Activated T-helper 2 cell treated with anti-CD3 and anti-CD28 coated beads, Interferon-gamma antibody, Interleukin-2, Interleukin-4, amounts not matched to agents 10 μg/mL and 5 μg/mL and 100 μg/mL, durations not matched to agents 14 hours and 24 hours and 36 hours (primary cell): ENCODE measurements at places on chromosomes 5 and 9.

DNA sequence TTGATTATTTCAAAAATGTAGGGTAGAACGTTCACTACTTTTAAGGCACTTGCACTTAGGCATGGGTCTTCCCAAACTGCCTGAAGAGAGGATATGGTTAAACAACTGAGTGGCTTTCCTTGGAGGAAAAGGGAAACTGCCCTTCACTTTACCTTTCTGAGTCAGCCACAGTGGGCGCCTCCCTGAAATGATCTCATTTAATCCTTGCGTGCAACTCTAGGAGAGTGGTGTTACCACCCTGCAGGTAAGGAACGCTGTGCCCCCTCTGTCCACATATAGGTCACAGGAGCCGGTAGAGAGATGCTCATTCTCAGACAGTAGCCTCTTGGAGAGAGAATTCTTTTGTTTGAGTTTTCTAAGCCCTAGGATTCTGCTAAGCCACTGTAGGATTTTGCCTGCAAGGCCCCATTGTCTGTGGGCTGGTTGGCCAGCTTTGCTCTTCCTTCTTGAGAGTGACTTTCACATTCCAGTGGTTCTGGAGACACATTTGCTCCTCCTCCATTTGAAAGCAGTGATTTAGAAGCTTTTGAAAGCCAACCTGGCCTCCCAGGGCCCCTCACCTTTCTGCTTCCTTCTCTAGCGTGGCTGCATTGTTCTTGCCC, 110.3 kb upstream of the CTSL start:
- no peak overlapping the region for H3K27ac ChIP-seq
- H3K36me3 ChIP-seq, result no peaks in the 10 kb centered on the region

- no peaks in the 10 kb centered on the region for H3K36me3 ChIP-seq
- no peak overlapping the region for H3K27ac ChIP-seq
- H3K4me1 ChIP-seq, result peaks cover 8% of the 10 kb centered on the region
- no peak for DNase-seq
- no peak overlapping the region for H3K4me3 ChIP-seq
- H3K27me3 ChIP-seq, result peaks cover 3% of the 10 kb centered on the region
Observed at GRCh38 chr5:127409246-127409917, 108.1 kb upstream of the PRRC1 start.

DNA sequence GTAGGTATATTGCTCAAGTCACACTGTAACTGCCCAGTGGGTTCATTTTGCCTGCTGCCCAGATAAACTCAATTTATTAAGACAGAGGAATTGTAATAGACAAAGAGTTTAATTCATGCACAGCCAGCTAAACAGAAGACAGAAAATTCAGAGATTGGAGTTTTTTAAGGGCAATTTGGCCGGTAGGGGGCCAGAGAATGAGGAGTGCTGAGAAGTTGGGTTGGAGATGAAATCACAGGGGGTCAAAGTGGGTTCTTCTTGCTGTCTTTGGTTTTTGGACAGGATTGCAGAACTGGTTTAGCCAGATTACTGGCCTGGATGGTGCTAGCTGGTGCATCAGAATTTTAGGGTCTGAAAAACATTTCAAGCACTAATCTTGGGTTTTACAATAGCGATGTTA, 20.7 kb upstream of the IL33 start:
- no peaks in the 10 kb centered on the region for H3K36me3 ChIP-seq
- DNase-seq, result no peak
- H3K4me1 ChIP-seq, result no peaks in the 10 kb centered on the region
- H3K27ac ChIP-seq, result no peak overlapping the region
- H3K27me3 ChIP-seq, result peaks cover 10% of the 10 kb centered on the region

GRCh38 chr5:101788797-101789196, 507.3 kb downstream of the SLCO4C1 start:
- no peak overlapping the region for H3K27ac ChIP-seq
- no peak for DNase-seq
- no peaks in the 10 kb centered on the region for H3K4me1 ChIP-seq

- no peak overlapping the region for H3K27ac ChIP-seq
- H3K27me3 ChIP-seq, result peaks cover 8% of the 10 kb centered on the region
- no peaks in the 10 kb centered on the region for H3K36me3 ChIP-seq
- DNase-seq, result no peak
Observed at GRCh38 chr5:98750693-98751092, 22.8 kb upstream of the RGMB start.

GRCh38 chr5:7250004-7250403, 145.9 kb upstream of the ADCY2 start:
- no peak overlapping the region for H3K27ac ChIP-seq
- H3K27me3 ChIP-seq, result no peaks in the 10 kb centered on the region
- no peak overlapping the region for H3K4me3 ChIP-seq
- no peak for DNase-seq
- no peaks in the 10 kb centered on the region for H3K4me1 ChIP-seq

GRCh38 chr9:20642045-20642444, 19.7 kb upstream of the MLLT3 start:
- peaks cover 21% of the 10 kb centered on the region for H3K27me3 ChIP-seq
- H3K4me3 ChIP-seq, result no peak overlapping the region
- H3K36me3 ChIP-seq, result no peaks in the 10 kb centered on the region
- DNase-seq, result no peak
- H3K27ac ChIP-seq, result no peak overlapping the region
- H3K4me1 ChIP-seq, result peaks cover 12% of the 10 kb centered on the region

DNA sequence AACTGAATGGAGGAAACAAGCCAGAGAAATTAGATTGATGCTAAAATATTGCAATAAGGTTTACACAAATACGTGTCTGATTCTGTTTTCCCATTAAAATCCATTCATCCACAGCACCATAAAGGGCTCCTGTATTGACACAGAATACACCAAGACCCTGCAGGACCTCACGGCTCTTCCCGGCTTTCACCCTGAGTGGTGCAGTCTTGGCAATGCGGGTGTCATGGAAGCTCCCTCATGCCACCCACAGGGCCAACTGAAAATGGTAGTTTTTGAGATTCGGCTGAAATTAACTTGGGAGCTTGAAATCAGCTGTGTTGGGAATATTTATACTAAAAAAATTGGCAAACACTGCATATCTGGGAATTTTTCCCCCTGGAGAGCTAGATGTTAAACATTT, 17.3 kb upstream of the EXOC3 start:
- H3K4me3 ChIP-seq, result no peak overlapping the region
- peaks cover 49% of the 10 kb centered on the region for H3K36me3 ChIP-seq
- no peak overlapping the region for H3K27ac ChIP-seq
- H3K4me1 ChIP-seq, result peaks cover 15% of the 10 kb centered on the region
- no peak for DNase-seq

- H3K27ac ChIP-seq, result no peak overlapping the region
- no peaks in the 10 kb centered on the region for H3K27me3 ChIP-seq
- H3K4me1 ChIP-seq, result no peaks in the 10 kb centered on the region
- no peak for DNase-seq
Observed at GRCh38 chr9:82152181-82152580, 163.6 kb downstream of the SPATA31D1 start.

GRCh38 chr9:105879181-105879580, 184.8 kb downstream of the TMEM38B start:
- H3K36me3 ChIP-seq, result no peaks in the 10 kb centered on the region
- H3K4me1 ChIP-seq, result peaks cover 18% of the 10 kb centered on the region
- H3K27me3 ChIP-seq, result peaks cover 27% of the 10 kb centered on the region
- no peak for DNase-seq

- no peak for DNase-seq
- no peaks in the 10 kb centered on the region for H3K4me1 ChIP-seq
- H3K4me3 ChIP-seq, result no peak overlapping the region
- H3K27ac ChIP-seq, result no peak overlapping the region
- H3K27me3 ChIP-seq, result no peaks in the 10 kb centered on the region
Observed at GRCh38 chr5:126919566-126919965, 110.8 kb downstream of the MARCHF3 start.

DNA sequence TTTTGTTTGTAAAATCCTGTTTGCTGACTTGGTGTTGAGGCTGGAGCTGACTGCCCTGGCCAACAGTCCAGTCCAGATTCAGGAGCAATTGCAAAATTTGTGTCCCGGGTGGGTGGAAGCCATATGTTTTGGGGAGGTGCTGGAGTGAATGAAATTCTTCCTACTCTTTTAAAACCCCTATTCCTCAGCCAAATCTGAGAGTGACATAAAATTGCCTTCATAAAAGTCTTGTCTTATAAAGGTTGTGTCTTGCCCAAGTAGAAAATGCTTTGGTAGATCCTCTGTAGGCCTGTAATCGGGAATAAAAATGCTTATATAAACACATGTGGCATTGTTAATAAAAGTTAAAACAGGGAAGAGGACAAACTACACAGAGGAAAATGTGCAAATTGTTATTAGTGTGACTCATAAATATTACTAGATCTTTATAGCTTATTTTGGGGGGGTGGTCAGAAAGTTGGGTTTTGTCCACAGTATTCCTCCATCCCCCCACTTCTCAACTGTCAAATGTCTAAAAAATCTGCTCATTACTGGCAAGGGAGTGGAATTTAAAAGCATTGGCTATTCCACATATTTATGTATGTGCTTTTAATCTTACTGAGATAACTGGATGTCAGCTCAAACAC, 45.6 kb downstream of the NNT start:
- H3K4me3 ChIP-seq, result no peak overlapping the region
- peaks cover 55% of the 10 kb centered on the region for H3K36me3 ChIP-seq
- no peak for DNase-seq
- H3K27me3 ChIP-seq, result no peaks in the 10 kb centered on the region
- no peaks in the 10 kb centered on the region for H3K4me1 ChIP-seq

DNA sequence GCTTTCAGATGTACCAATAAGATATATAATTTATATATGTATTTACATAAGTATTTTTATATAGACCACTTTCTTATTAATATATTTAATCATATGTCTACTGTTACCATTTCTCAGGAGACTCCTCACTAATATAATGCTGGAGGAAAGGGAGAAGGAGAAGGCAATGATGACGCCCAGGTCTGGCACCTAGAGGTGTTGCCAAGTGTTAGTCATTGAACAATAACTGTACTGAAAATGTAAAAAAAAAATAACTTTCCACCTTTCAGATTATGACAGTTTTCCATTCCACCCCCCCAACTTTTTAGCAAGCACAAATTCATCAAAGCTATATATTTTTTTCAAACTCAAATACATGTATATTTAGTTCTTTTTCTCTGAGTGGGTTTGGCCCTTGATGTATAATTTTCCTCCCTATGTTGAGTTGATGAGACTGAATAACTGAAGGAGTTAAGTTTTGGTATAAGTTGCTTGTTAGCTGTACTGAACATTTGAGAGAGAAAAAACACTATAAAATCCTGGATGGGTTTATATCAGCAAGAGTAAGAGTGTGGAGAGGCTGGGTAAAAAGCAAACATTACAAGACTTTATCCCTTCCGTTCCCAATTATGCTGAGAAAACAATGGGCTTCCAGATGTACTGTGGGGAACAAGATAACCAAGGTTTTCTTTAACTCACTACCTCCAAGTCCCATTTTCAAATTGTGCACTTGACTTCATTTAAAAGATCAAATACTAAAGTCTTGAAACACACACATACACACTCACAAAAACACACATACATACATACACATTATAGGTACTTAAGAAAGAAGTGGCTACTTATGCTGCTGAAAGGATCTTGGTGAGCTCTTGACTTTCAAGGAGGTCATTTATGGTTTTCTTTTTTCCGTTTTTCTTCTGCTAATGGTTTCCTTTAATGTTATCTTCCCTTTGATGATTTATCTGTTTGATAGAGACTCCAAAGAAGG, 142.8 kb upstream of the IFNE start:
- no peak overlapping the region for H3K27ac ChIP-seq
- no peaks in the 10 kb centered on the region for H3K36me3 ChIP-seq
- peaks cover 16% of the 10 kb centered on the region for H3K4me1 ChIP-seq
- no peaks in the 10 kb centered on the region for H3K27me3 ChIP-seq
- no peak for DNase-seq
- H3K4me3 ChIP-seq, result no peak overlapping the region

DNA sequence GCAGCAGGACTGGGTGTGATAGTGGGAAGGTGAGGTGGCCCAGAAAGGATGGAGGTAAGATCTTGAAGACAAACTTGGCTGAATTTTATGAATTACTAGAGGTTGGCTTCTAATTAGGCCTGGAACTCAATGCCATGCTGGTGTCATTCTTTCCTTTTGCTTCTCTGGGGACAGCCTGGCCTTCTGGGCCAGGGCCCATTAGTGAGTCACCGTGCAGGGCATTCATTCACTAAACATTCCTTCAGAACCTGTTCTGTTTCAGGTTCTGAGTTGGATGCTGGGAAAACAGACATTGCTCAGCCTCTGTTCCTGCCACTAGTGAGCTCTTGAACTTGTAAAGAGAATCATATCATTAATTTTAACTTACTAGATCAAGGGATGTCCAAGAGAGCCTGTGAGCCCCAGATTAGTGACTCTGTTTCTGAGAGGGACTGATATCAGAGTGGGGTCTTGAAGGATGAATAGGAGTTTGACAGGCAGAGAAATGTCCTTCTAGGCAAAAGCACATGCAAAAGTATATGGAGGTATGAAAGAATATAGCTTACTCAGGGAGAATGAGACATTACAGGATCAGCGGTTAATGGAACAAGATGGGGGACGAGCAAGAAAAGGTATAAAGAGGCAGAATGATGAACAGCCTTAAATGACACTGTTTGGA, 66.5 kb downstream of the LHX2 start:
- H3K36me3 ChIP-seq, result no peaks in the 10 kb centered on the region
- H3K27me3 ChIP-seq, result peaks cover 15% of the 10 kb centered on the region
- no peak overlapping the region for H3K27ac ChIP-seq
- H3K4me3 ChIP-seq, result no peak overlapping the region
- DNase-seq, result no peak

DNA sequence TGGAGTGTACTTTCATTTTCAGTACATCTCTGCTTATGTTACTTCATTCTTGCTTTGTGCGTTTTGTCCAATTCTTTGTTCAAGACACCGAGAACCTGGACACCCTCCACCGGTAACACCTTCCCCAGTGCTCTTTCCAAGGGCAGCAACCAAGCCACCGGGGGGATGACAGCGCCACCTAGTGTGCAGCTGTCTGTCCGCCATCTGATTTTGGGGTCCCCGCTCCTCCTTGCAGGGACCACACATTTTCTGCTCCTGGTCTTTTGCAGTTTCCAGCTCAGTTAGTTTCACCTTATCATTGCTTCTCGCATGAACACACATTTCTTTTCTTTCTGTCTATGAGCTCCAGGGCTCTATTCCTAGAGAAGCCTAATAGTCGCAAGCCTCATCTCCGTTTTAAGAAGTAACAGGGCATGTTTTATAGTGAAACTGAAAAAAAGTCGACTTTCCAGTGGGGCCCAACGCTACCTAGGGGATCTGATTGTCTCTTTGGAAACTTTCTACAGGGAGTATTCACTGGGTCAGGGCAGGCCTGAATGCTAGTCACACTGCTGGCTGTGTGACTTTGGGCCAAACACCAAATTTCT, 152.1 kb downstream of the FSTL4 start:
- DNase-seq, result no peak
- H3K27me3 ChIP-seq, result peaks cover 12% of the 10 kb centered on the region
- H3K4me3 ChIP-seq, result no peak overlapping the region

DNA sequence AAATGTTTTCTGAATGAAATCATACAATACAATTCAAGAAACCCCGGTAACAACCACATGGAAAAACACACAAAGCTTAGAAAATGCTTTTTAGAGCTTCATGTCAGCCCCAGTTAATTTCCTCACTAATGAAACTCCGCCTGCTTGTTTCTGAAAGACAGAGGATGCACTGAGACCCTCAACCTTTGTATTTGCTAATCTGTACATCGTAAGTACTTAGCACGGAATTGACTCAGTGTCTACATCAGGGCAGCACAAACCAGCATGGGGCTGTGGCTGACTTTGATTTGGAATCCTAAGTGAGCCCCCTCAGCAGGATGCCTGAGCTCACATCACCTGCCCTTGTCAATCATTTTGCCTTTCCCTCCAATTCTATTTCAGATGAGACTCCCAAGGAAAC, 499.1 kb upstream of the MPDZ start:
- no peak overlapping the region for H3K27ac ChIP-seq
- H3K36me3 ChIP-seq, result no peaks in the 10 kb centered on the region
- no peaks in the 10 kb centered on the region for H3K4me1 ChIP-seq
- DNase-seq, result no peak

GRCh38 chr9:95025213-95026147, 292.0 kb downstream of the FANCC start:
- no peak overlapping the region for H3K27ac ChIP-seq
- DNase-seq, result no peak
- H3K27me3 ChIP-seq, result no peaks in the 10 kb centered on the region
- H3K4me1 ChIP-seq, result no peaks in the 10 kb centered on the region
- peaks cover 11% of the 10 kb centered on the region for H3K36me3 ChIP-seq
